B cell (primary cell): ENCODE measurements at places on chromosomes 6 and 20. TPM values are rescaled to one million over a fixed set of nuclear protein-coding genes. Genes with fewer than 3 reads are reported as not detected.

Gene RAD21L1
- polyA plus RNA-seq, result not detected in 2 replicates

Gene CNKSR3
- not detected in 2 replicates for polyA plus RNA-seq

Gene DHX16
- polyA plus RNA-seq, result 69.7 and 71.7 TPM in 2 replicates

Gene SASH1
- 0.01 TPM in 2 replicates for polyA plus RNA-seq

Gene GINS1
- polyA plus RNA-seq, result 0.61 and 0.88 TPM in 2 replicates

Gene SRSF6
- polyA plus RNA-seq, result 296 and 434 TPM in 2 replicates

Gene C20orf204
- polyA plus RNA-seq, result 0.24 and 0.39 TPM in 2 replicates

DNA sequence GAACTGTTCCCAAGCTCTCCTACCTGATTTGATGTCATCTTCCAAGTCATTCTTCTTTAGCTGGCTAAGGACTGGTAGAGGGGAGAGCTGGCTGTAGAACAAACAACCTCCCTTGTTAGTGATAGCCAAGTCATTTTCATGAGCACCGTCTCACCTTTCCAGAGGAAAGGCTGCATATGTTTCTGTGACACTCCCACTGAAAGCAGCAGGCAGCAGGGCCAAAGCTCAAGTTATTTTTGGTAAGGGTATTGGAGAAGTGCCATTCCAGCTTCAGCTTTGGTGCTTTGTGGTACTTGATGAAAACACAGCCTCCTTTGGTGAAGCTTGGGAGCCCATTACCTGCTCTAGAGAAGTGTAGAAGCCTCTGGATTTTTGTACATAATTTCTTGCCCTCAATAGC is 5.4 kb upstream of the DOK5 start:
- DNase-seq, result no peak

- DNase-seq, result no peak
Measured at GRCh38 chr6:45709781-45710220, 305.9 kb downstream of the CLIC5 start.

- DNase-seq, result no peak
Measured at GRCh38 chr6:43938178-43939105, 168.4 kb downstream of the VEGFA start.

- no peak for DNase-seq
Measured at GRCh38 chr6:16092990-16093389, 35.9 kb upstream of the MYLIP start.

DNA sequence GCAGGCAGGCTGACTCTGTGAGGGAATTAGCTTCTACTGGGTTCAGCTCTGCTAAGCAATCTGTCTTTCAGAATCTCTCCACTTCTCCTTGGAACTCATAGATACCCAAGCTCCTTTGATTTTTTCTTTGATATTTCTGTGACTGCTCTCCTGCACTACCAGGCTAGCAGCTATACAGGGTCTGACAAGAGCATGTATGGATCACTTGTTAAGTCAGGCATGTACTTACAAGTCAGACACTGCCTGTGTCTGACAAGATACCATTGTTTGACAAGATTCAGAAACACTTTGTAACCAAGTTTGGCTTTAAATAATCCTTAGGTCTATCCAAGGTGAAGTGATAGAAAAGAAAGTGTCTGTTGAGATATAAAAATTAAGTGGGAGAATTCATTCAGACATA is 79.5 kb downstream of the SESN1 start:
- DNase-seq, result no peak

- DNase-seq, result no peak
Measured at GRCh38 chr20:37841971-37842370, 61.0 kb upstream of the VSTM2L start.

DNA sequence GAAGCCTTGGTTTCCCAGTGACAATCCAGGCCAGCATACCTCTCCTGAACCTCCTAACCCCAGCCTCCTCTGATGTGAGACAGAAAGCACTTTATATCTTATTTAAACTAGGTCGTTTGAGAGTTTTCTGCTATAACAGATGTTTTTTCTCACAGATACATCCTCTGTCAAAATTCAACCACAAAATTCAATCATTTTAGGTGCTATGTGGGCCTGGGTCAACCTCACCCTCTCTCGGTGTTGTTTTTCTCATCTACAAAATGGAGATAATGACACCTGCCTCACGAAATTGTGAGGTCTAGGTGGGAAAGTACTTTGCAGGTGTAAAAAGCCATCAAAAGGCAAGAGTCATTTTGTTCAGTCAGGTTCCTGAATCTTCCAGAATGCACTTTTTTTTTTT is 46.2 kb upstream of the NFATC2 start:
- DNase-seq, result no peak

DNA sequence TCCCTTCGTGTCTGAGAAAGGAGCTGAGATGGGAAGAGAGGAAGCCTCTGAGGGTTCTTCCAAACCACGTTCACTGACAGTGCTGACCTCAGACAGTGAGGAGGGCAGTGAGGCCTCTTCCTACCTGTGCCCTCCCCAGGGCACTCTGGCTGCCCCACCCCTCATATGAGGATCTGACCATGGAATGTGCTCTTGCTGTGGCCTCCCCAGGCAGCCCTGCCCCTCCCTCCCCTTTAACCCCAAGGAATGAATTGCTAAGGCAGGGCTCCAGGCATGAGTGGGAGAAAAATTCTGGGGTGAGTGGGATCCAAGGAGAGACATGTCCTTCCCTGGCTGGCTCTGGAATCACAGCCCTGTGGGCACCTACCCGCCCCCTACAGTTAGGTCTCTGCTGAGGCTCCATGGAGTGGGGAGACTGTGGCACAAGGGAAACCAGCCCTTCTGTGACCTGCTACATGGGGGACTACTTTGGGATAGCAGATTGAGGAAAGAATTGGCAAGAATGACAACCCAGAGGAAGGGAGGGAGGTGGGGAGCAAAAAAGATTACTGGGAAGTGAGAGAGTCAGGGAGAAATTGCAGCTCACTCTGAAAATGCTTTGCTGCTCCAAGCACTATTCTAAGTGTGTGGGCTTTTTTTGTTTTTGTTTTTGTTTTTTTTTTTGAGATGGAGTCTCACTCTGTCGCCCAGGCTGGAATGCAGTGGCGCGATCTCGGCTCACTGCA is 29.4 kb downstream of the TNXB start:
- no peak for DNase-seq

- no peak for DNase-seq
Measured at GRCh38 chr6:4806337-4806725, 30.1 kb downstream of the CDYL start.

DNA sequence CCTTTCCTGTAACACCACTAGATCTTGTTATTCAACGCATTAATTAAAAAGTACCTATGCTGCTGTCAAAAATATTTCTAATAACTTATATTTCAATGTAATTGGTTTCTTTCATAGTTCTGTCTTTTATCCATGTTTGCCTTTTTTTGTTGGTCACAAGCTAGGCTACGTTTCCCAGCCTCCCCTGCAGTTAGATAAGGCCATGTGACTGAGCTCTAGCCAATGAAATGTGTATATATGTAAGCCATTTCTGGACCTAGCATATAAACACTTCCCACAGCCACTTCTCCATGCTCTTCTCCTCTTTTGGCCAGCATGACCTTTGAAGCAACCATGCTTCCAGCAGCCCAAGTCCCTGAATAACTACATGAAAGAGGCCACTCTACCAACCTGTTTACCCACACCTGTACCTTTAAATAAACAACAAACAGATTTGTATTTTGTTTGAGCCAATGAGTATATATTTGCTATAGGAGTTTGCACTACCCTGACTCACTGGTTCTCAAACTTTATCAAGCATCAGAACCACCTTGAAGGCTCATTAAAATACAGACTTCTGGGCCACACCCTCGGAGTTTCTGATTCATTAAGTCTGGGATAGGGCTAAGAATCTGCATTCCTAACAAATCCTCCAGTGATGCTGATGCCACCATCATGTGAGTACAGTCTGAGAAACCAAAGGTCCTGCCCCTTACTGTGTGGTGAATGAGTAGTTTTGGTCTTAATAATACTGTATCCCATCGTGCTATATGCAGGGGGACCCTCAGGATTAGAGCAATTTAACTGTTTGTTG is 45.6 kb upstream of the BEND6 start:
- DNase-seq, result no peak

- peak; percentile 59 for DNase-seq
Measured at GRCh38 chr20:62822788-62823651, 6.2 kb downstream of the COL9A3 start.

- DNase-seq, result no peak
Measured at GRCh38 chr6:129240492-129240853, 357.5 kb downstream of the LAMA2 start.

DNA sequence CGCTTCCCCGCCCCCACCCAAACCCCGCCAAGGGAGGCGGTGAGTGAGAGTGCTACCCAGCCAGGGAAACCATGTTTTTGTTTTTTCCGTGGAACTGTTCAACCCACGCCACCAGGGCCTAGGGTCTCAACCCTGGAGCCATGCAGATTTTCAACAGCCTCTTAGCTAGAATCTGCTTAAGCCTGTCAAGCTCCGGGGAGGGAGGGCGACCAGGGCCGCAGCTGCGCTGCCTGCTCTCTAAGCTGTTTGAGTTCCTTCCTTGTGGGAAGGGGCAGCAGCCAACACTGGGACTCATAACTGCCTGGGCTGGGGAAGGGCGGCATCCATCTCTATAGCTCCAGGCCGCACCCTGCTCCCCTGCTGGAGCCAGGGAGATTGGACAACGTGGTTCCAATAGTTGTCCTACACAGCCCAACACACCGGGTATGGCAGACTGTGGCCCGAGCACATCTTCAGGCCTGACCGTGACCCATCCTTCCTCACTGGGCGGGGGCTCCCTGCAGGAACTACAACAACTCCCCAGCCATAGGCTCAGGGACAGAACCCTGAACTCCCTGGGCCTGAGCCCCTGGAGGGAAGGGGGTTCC is 1065.7 kb upstream of the MANEA start:
- no peak for DNase-seq

DNA sequence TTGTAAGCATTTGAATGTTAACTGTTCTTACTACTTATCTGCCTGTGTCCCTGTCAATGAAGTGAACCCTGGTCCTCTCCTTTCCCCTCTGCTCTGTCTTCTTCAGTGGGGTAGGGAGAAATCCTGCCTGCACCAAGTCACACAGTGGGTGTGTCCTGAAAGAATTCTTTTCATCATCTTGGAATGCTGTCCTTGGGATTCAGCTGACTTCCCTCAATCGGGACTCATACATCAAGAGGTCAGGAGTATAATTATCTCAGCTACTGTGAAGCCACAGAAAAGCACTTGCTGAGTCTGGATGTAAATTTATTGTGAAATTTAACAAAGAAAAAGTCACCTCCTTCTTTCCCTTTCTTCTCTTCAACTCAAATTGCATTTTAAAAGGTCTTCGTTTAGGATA is 328.5 kb downstream of the SOX4 start:
- DNase-seq, result no peak

DNA sequence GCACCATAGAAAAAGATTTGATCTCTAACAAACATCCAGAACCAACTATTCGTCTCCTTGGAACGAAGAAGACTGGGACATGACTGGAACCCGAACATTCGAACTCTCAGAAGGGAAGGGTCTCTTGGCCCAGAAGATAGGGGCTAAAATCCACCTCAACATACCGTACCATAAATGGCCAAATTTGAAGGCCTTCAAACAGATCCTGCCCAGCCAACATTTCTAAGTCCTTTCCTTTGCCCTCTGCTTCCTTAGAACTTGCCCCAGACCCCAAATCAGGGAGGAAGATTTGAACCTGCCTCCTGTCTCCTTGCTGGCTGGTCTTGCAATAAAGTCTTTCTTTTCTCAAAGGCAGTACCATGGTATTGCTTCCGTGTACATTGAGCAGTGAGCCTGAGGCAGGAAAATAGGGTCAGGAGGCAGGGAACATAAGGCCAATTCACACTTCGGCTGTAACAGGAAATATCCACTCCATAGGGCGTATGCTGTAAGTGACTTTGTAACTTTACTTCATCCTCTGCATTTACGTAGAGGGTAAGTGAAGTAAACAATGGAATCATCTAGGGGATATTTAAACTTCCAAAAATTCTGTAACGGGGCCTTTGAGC is 1.8 kb upstream of the PXDC1 start:
- no peak for DNase-seq

GRCh38 chr6:63572747-63573075 is 431 bp downstream of the LOC128125822 start:
- no peak for DNase-seq

DNA sequence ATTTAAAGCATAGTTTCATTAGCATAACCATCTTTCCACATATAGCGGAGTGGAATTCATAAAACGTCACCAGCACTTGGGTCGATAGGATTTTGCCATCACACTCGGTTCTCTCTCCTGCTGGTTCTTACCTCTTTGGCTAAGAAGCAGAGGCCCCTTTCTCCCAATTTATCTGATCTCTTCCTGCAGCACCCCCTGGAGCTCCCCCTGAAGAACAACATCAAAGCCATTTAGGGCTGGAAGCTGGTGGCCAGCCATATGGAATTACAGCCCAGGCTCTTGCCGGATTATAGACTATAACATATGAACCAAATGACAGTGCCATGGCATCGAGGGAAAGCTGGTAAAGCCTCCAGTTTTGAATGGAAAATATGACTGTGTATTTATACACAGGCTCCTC is 6.4 kb upstream of the KIF6 start:
- DNase-seq, result no peak

- DNase-seq, result no peak
Measured at GRCh38 chr6:41570259-41570615, 24.1 kb downstream of the FOXP4 start.

DNA sequence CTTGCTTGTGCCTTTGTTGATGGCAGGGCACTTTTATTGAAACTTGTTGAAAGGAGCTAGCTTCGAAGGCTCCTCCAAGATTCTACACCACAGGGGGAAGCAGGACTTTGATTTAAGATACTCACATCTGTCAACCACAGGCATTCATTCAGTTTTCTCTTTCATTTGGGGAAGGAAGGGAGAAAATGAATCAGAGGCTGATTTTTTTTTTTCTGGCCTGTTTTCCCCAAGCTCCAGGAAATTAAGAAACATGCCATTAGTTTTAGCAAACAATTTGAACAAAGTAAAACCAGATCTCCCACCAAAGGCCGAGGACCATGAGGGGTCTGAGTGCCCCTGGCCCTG is 8.7 kb upstream of the APCDD1L start:
- no peak for DNase-seq

DNA sequence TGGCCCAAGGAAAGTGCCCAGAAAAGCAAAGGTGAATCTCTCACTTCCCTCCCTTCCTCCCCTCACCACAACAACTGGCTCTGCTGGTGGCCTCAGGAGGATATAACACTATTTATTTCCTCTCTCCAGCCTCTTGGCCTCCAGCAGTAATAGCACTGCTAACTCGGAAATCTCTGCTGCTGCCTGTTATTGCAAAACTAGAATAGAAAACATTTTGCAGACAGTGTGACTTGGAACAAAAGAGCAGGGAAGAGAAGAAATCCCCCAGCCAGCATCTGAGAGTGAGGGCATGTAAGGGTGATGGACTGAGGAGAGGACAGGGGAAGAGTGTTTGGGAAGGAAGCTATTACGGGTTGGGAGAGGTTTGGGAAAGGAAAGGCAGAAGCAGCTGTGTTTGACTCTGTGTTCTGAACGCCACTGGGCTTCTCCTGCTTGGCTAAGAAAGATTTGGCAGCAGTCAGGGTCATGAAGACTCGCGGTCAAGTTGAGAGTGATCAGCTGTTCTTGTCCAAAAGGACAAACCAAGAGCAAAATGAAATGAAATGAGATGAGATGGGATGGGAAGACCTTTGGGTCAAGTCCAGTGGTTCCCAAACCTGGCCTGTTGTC is 81.0 kb upstream of the SNX9 start:
- no peak for DNase-seq
